Amygdala (tissue), 56 donors: ENCODE measurements at places on chromosomes 12 and 14.

DNA sequence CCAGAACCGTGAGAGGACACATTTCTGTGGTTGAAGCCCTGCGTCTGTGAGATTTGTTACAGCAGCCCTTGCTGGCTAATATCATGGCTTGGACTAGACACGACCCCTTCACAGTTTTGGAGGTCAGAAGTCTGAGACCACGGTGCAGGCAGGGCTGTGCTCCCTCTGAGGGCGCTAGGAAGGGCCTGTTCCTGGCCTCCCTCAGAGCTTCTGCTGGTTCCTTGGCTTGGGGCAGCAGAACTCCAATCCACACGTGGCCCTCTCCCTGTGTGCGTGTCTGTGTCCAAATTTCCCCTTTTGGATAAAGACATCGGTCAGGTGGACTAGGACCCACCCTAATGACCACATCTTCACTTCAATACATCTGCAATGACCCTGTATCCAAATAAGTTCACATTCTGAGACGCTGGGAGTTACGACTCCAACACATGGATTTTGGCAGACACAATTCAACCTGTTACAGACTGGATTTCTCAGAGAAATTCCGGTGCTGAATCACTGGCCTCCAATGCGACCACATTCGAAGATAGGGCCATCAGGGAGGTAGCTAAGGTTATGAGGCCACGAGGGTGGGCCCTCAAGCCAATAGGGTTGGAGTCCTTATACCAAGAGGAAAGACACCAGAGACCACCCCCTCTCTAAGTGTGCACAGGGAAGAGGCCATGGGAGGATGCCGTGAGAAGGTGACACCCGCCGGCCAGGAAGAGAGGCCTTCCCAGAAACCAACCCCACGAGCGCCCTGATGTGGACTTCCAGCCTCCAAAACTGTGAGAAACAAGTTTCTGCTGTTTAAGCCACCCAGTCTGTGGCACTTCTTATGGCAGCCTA is 43.6 kb upstream of the PPP2R5C start:
- no peak for DNase-seq

DNA sequence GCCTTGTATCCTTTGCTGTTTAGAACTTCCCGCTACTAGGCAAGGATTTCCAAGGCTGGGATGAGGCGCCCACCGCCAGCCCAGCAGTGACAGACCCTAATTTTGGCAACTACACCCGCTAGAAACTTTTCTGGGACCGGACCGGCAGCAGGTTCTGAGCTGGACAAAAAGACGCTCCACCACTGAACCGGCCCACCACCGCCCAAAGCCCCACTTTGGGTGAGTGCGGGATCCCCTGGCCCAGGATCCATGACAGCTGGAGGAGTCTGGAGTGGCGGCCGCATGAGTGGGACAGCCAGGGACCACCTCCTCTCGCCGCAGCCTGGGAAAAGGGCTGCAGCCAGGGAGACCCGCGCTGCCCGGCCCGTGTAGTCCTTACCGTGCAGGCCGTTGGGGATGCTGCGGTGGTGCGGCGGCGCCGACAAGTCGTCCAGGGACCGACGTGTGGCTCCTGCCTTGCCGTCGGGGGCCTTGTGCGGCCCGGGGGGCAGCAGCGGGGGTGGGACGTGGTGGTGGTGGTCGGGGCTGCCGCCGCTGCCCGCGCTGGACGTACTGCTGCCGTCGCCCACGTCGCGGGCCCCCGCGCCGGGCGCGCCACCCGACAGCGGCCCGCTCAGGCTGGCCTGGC is 1.1 kb downstream of the CCDC85C start:
- no peak for DNase-seq

DNA sequence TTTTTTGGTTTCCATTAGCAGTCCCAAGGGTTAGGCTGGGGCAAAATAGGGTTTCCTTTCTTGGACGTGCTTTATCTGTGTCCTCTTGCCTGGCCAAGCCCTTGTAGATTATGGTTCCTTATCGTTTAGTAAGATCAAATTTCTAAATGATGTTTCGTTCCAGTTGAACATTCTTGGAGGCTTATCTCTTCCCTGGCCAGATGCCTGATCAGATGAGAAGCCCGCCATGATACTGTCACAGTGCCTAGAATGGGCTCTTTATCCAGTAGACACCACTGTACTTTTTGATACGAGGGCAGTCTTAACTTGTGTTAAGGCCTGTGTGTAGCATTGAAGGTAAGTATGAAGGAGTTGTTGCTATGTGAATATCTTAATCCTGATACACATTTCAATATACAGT is 76.1 kb upstream of the TMEM263 start:
- DNase-seq, result no peak

GRCh38 chr12:42372154-42372791 is 46.3 kb downstream of the PPHLN1 start:
- no peak for DNase-seq

- DNase-seq, result peak; percentile 80
Observed at GRCh38 chr12:27779416-27779919, 565 bp upstream of the KLHL42 start.

DNA sequence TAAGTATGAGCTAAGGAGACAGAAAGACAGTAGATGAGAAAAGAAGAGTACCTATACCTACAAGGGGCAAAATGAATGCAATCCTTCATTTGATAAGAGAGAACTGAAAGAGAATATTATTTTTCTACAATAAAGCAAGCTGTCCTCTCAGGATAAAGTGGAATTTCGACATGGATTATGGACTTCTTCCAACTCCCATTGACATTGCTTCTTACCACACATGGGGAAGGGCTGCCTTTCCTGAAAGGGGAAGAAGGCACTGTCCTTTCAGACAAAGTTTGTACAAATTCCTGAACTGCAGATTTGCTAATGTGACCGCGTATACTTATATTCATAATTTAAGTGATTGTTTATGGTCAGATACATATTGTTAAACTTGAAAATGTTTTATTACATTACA is 4.3 kb upstream of the HEBP1 start:
- no peak for DNase-seq

DNA sequence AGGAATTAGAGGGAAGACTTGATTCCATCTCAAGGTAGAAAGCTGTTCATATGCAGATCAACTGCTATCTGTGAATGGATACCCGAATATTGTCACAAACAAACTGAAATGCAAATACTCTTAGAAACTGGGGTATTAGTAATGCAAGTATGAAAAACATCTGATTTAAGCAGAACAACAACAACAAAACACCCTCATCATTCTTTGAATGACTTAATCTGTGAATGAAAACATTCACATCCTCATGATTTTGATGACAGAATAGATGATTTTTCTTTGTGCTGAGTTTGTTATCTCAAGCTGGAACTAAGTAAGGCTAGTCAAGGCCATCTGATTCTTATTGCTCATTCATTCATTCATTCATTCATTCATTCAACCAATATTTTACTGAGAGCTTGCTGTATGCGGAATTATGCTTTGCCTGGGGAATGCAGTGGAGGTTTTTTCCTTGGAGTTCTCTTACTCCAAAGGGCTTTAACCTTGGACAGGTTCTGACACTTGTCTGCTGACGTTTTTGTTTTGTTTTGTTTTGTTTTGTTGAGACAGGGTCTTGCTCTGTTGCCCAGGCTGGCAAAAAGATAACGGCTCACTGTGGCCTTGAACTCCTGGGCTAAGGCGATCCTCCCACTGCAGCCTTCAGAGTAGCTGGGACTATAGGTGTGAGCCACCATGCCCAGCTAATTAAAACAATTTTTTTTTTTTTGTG is 23.3 kb downstream of the OR10G3 start:
- no peak for DNase-seq

DNA sequence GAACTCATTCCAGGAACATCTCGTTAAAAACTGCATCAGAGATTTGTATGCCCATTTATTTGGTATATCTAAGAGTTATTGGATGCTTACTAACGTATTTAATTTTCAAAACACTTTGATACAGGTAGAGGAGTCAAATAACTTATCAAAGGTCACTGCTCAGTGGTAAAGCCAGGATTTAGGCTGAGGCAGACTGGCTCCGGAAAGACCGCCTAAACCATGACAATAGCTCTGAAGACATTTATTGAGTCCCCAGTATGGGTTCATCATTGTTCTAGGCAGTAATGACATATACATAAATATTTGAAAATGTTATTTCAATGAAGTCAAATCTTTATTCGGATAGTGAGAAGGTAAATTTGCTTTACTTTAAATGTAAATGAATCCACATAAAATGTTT is 30.3 kb downstream of the WBP11 start:
- no peak for DNase-seq

DNA sequence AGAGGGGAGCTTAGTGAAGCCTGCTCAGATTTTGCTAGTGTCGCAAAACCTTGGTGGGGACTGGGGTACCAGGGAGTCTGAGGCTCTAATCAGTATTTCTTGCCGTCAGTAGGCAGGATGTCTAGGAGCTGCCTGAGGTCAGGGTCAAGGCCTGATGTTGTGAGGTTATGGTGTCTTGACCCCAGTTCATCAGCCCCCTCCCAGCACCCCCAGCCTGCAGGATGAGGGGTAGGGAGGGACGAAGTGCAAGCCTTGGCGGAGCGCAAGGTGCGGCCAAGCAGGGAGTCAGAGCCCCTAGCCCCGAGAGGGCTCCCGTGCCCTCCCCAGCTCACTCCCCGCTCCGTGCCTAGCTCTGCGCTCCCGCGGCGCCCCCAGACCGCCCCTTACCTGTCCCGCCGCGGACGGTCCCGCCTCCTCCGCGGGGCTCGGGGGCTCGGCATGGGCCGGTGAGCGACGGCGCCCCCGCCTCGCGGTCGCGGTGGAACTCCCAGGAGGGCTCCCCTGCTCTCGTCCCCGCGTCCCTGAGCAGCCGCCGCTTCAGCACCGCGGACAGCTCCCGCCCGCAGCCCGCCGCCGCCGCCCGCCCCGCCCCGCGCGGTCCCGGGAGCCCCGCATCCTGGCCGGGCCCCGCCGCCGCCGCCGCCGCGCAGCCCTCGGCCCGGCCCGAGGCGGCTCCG is 347 bp downstream of the SYNDIG1L start:
- DNase-seq, result no peak

DNA sequence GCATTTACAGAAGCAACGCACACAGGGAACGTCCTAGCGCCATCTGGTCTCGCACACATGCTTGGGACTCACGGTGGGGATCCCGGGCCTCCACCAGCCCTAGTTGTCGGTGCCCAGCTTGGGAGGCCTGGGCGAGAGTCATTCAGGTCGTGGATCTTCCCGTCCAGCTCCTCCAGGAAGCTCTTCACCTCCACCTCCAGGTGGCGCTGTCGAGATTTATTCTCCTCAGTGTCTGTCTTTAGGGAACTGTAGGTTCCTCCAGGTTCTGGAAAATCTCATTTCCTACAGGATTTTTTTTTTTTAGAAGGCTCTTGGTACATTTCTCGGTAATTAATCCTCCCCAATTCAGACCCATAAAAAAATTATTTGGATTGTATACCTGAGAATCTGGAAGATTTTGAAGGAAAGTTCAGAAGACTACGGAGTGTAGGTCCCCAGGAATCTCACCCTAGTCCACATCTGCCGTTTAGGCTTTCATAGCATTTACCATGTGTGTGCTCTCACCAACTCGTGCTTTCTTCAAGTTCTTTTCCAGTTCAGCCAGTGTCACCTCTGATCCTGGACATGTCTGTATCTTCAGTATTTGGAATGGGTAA is 910.0 kb downstream of the TMEM121 start:
- no peak for DNase-seq

DNA sequence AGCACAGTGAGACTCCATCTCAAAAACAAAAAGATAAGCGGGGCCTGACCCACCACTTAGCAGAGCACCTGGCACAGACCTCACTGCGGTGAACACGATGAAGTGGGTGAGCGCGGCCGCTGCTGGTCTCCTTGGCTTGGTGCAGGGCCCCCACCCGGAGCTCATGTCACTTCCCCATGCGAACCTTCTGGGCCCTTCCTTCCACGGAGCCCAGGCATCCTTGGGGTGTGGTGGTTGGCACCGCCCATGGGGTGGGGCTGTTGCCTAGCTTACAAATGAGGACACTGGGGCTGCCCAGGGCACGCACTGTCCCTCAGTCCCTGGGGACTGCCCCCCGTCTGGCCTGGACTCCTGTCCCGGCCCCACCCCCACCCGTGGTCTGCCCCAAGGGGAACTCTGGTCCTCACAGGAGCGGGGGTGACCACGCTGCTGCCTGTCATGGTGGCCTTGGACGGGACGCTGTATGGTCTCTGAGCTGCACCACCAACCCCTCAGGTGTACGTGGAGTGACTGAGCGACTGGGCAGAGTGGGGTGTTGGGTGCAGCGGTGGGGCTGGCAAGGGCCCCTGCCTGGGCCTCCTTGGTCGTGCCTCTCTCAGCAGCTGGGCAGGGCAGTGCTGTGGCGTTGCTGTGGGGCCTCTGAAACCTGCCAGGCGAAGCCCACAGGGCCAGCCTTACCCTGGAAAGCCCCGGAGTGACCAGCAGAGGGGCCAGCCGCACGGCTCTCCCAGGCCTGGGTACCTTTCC is 15.3 kb downstream of the FBRSL1 start:
- DNase-seq, result no peak

DNA sequence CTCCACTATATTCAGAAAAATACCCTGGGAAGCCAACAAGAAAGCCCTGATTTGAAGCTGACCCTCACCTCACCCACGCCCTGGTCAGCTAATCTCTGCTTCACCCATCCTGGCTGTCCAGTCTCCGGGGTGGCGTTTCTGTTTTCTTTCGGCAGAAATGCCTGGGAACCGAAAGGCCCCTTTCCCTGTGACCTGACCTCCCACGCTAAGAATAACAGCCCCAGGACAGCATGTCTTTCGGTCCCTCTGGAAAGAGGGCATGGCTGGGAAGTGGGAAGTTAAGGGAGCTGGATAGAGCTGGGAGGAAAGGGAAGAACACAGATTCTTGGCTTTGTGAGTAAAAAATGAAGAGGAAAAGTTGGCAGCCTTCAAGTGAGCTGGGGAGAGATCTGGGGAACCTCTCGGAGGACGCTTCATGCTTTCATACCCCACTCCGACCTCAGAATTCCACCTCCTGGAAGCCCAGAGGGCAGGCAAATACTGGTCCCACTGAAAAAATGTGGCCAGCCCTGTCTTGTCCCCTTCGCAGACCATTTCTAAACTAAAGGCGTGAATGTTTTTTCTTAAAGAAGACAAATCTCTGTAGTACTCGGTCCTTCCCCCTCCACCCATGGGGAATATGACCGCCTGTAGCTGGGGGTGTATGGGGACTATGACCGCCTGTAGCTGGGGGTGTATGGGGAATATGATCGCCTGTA is 163.0 kb upstream of the FKBP4 start:
- no peak for DNase-seq

DNA sequence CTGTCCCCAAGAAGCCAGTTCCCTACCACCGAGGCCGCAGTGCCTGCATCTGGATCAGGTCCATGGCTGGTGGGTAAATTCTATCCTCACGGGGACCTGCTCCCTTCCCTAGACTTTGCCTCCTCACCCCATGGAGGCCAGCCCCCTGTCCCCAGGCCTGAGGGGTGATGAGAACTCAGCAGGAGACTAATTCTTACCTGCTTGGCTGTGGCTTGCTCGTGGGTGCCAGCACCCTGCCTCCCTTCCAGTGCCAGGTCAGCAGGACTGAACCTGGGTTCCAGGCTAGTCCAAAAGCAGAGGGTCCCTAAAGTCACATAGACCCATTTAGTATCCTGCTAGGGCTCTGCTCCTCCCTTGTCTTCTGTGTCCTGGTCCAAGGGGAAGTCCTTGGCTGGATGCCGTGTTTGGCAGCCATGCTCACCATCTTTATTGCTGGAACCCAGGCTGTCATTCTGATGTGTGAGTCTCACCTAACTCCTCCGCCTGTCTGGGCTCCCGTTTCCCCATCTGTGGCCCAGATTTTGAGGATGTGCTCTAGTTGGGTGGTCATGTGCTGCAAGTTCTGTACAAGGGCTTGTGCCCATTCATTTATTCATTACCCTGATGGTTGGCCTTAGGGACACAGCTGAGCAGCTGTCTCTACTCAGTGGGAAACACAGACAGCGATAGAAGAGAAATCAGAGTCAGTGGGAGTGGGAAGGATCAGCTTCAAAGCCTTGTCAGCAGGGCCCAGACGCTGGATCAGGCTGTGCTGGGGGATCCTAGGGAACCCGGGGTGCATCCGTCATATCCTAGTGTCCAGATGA is 949 bp downstream of the PLBD2 start:
- DNase-seq, result peak; percentile 70

- no peak for DNase-seq
Observed at GRCh38 chr14:59847711-59848110, 22.9 kb downstream of the RTN1 start.
